NCI-H774 (cell line): ENCODE measurements at places on chromosomes 1 and 21.
A peak's percentile ranks its signal among the peaks of the same experiment; 100 is the strongest.

- peak; percentile 44 for DNase-seq
These were observed 15.6 kb downstream of the RD3 start for GRCh38 chr1:211476200-211476849.

DNA sequence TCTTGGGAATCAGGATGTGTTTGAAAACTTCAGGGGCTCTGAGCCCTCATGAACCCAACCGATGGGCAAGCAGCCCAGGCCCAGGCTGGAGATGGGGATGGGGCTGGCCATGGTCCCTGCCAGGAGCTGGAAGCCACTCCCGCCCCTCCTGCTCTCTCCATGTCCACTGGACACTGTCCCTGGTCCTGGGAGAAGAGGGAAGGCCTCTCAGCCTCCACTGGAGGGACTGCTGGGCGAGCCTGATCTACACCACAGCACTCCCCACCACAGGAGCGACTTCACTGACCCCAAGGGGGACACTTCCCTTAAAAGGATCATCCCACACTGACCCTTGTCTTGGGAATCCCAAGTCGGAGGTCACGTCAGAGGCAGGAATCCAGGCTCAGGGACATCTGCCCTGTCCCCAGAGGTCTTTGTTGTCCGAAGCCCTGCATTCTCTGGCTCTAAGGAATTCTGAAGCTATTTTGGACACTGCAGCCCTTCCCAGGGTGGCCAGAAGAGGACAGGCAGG is 16.9 kb upstream of the COL18A1 start:
- DNase-seq: no peak

- no peak for DNase-seq
These were observed 75.5 kb downstream of the NPHP4 start for GRCh38 chr1:5916572-5917280.

DNA sequence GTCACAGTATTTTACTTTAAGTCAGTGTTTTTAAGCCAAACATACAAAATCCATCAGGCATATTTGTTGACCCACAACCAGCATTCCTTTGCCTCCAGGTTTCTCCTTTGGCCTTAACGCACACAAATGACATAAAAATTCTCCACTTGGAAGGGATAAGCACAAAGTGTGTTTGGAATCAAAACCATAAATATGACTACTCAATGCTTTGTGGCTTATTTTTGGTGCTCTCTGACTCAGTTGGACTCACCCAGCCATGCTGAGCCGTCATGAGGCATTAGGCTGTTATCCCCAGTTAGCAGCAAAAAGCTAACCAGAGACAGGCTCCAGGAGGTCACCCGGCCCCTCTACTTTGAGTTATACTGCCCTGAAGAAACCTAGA is 948 bp downstream of the PRUNE1 start:
- DNase-seq: no peak

- no peak for DNase-seq
These were observed 14.0 kb downstream of the WNT3A start for GRCh38 chr1:228020686-228021354.

DNA sequence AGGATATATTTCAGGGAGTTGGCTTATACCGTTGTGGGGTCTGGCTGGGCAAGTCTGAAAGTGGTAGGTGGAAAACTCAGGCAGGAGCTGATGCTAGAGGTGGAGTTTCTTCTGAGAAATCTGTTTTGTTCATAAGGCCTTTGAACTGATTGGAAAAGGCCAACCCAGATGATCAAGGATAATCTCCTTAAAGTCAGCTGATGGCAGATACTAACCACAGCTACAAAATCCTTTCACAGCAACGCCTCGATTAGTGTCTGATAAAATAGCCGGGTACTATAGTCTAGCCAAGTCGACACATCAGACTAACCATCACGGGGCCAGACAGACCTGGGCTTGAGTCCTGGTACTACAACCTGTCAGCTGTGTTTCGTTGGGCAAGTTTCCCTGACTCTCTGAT is 21.4 kb downstream of the OPRD1 start:
- no peak for DNase-seq

- no peak for DNase-seq
These were observed 1.7 kb downstream of the IL6R start for GRCh38 chr1:154406886-154407197.

DNA sequence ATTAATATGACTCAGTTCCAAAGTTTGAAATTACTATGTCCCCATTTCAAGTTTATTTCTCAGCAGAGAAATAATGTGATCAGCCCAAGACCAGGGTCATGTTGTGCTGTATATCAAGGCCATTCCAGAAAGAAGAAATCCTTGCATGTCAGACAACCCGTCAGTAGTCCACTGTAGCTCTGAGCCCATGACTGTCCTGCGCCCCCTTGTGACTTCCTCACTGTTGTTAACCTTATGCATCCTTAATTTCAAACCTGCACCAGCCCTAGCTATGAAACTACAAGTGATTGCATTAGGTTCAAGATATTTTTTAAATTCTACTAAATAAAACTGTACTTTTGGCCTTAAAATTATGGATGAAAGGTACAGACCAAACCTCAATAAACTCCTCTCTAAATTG is 133.0 kb downstream of the LRRC7 start:
- DNase-seq: no peak

- no peak for DNase-seq
These were observed 2.5 kb upstream of the ATF6 start for GRCh38 chr1:161763522-161764098.

GRCh38 chr1:7255303-7256058 is 470.2 kb downstream of the CAMTA1 start:
- no peak for DNase-seq

GRCh38 chr21:31671931-31672330 is 12.4 kb downstream of the SOD1 start:
- DNase-seq: no peak

DNA sequence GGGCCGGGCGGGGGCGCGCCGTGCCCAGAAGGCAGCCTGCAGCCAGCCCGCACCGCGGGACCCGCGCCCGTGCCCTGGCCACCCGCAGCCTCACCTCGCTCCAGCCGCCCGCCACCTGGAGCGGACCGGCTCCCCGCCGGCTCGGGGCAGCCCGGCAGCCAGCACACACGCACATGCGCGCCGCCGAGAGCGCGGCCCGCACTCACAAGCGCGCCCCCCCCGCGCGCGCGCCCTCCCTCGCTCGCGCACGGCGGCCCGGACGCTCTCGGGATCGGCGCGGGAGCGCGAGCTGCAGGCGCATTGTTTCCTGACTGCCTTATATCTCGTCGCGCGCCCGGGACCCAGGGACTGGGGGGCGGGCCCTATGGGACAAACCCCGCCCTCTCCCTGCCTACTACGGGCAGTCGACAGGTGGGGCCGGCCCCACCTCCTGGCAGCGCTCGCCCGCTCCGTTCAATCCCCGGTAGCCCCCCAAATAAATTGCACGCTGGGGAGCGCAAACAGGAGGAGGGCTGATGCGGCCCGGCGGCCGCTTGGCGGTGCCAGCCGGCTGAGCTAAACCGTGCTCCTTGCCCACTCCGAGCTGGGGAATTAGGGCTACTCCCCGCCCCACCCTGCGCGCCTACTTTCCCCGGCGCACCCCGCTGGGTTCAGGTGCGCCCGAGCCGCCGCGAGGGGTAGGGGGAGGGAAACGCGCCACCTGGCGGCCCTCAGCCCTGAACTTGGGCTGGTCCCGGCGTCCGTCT is at the start of gene MYCL:
TSS of gene MYCL (minus strand) at position 204 of the 746 bp plus-strand sequence. CDS start 483 bp downstream, outside the sequence.
- DNase-seq: peak; percentile 100

GRCh38 chr21:44793592-44794374 is 7.8 kb downstream of the UBE2G2 start:
- DNase-seq: no peak

DNA sequence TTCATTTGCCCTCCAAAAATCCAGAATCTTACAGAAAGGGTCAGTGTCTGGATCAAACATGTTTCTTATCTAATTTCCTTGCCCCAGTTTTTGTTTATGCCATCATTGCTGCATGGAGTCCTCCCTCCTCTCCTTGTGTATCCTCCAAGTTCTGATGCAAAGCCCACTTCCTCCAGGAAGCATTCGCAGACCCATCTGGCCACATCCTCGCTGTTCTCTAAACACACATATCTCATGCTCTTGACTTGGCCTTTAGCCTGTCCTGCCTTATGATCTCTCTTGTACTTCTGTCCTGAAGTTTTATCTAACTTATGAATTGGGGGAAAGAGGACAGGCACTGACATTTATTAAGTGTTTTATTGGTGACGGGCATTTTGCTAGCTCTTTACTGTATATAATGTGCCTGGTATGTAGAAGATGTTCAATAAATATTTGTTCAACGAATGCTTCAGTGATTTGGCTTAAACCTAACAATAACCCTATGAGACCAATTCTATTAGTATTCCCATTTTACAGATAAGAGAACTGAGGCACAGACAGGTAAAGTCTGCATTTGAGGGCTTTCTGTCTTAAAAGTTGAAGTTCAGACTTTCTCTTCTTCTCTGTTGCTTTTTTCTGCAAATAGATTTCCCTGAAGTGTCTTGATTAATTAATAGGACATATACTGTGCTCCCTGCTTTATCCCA is 19.2 kb upstream of the ID3 start:
- no peak for DNase-seq

- no peak for DNase-seq
These were observed 61.0 kb upstream of the SPATA6 start for GRCh38 chr1:48532976-48533375.

GRCh38 chr1:94876362-94876761 is 50.5 kb downstream of the CNN3 start:
- DNase-seq: no peak

GRCh38 chr21:36491209-36491910 is 11.4 kb upstream of the CLDN14 start:
- no peak for DNase-seq

- no peak for DNase-seq
These were observed 81.1 kb downstream of the PEX14 start for GRCh38 chr1:10555635-10556429.

- DNase-seq: peak; percentile 40
These were observed 18.8 kb downstream of the KNCN start for GRCh38 chr1:46532498-46533178.

DNA sequence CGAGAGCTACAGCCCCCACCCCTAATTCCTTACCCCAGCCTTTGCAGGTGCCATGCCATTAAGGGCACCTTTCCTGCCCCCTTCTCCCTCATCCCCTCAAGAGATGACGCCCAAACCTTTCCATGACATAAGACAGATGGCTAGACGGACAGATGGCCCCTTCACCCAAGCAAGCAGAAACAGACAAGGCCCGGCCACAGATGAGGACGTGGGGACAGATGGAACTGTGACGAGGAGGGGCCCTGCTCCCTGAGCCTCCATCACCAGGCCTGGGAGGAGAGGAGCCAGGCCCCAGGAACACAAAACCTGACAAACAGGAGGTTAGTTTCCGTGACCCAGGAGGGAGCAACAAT is 24.7 kb upstream of the PEF1 start:
- no peak for DNase-seq

- no peak for DNase-seq
These were observed 84.4 kb upstream of the CXADR start for GRCh38 chr21:17428484-17428869.

- peak; percentile 87 for DNase-seq
These were observed 66.3 kb downstream of the CACHD1 start for GRCh38 chr1:64535938-64536835.
